Small intestine (tissue), 16 donors: ENCODE measurements at places on chromosomes 16 and 17.

DNA sequence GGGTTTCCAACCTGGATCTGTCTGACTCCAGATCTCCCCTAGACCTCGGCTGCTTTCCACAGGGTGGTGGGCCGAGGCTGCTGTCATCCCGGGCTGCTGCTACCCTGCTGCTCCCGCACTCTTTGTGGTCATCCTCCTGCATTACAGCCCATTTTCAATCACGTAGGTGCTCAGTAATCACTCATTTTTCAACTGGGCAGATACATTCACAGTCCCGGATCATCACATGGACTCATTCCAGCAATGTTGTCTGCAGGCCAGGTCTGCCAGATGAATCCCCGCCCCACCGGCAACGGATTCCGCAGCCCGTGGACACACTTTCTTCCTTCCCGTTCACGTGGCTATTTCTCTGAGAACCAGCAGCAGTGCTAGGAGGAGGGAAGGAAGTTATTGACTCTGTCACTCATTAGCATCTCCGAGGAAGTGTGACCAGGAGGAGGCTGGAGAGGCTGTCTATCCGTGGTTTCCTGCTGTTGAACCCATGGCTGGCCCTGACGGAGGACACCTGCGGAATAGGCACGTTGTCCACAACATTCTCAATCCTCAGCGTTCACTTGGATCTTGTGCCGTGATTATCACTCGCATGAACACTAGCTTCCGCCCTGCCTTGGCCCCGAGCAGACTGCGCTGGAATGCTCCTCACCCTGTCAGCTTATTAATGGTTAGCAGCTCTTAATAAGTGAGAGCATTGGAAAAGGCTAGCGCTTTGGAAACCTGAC lies 14.7 kb upstream of the ZCCHC14 start:
- DNase-seq: no peak

GRCh38 chr17:42809250-42809649 lies 10.6 kb downstream of the CNTD1 start:
- no peak for DNase-seq

- DNase-seq: peak; percentile 16
These were observed 2.0 kb downstream of the KLHL36 start for GRCh38 chr16:84650062-84650991.

DNA sequence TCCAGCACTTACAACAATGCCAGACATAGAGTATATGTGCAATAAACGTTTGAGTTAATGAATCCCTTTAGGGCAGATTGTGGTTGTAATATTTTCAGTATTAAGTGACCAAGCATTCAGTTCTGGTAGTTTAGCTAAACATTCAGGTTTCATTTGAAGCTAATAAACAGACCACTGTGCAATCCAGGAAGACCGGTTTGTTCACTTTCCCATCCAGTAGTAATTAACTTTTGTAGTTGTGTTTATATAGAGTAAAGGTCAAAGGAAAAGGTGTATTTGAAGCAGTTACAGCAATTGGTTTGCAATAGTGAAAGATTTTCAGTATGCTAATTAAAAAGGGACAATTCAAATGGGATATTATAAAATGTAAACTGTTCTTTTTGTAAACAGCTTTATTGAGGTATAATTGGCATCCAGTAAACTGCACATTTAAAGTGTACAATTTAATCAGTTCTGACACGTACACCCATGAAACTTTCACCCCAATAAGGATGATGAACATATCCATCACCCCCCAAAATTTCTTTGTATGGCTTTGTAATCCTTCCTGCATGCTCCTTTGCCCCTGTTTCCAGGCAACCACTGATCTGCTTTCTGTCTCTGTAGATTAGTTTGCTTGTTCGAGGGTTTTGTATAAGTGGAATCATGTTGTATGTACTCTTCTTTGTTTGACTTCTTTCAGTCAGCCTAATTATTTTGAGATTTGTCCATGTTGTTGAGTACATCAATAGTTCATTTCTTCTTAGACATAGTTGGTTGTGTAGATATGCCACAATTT lies 26.3 kb downstream of the MRTFB start:
- peak; percentile 96 for DNase-seq

DNA sequence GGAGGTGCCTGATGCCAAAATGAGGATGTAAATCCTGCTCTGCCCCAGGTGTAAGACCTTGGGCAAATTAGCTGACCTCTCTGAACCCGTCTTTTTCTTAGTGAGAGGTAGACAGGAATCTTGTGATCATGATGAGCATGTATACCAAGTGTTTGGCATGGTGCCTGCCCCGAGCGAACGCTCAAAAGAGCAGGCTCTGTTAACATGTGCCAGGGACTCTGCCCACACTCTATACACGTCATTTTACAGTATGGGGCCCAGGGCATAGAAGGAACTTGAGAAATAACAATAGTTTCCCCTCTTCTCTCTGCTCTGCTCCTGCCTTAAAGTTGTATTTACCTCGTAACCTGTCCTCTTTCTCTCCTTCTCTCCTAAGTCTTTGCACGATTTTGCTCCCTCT lies 9.3 kb upstream of the MAF start:
- no peak for DNase-seq

GRCh38 chr17:17752089-17752820 lies 71.0 kb downstream of the RAI1 start:
- DNase-seq: peak; percentile 94
